Sciatic nerve (tissue), 2 donors: ENCODE measurements at places on chromosomes 2 and 18.

GRCh38 chr2:99984799-99985515 is 157.4 kb downstream of the AFF3 start:
- no peak for DNase-seq

GRCh38 chr2:120404941-120405758 is 59.2 kb downstream of the INHBB start:
- no peak for DNase-seq

GRCh38 chr18:71075147-71075546 is 786.3 kb downstream of the SOCS6 start:
- no peak for DNase-seq

DNA sequence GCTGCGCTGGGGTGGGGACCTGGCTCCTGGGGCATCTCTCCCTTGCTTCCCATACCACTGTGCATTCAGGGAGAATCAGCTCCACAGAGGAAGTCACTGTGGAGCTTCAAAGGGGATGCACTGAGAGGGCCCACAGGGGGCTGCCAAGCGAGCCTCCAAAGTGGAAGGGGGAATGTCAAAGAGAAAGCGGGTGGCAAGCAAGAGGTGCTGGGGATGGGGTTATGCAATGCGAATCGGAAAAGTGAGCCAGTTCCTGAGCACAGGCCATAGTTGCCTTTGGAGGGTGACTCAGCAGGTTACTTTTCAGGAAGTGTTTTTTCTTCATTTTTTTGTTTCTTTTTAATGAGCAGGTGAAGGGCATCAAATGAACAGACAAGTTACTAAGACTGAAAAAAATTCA is 17.6 kb downstream of the PMAIP1 start:
- no peak for DNase-seq

GRCh38 chr2:20107776-20108175 is 56.3 kb upstream of the LAPTM4A start:
- DNase-seq, result no peak

GRCh38 chr2:120953066-120953756 is 217.5 kb downstream of the GLI2 start:
- DNase-seq, result no peak

DNA sequence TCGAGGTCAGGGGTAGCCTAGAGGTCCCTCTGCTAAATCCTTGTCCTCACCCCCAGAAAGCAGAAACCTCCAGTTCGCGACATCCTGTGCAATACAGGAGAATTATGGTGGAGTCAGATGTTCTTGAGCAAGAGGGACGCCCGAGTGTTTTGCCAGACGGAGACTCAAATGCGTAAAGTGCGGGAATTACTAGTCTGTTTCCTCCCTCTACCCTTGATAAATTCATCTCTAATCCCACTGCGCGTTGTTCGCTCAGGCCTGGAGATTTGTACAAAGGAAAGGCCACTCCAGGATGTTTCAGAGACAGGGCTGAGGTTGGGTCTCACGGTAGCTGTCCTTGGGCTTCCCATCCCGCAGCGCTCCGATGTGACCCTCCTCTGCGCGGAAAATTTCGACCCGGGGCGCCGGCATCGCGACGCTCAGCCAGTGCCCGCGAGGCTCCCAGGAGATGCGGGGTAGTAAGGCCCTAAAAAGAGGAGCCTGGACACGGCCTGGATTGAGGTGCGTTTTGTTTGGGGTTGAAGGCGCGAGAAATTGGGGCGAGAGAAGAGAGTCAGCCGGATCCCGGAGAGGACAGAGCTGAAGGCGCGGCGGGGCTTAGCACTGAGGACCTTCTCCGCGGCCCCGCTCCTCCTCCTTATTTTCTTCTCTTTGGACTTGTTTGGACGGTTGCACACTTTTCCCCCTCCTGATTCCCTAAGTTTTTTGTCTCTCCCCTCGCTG is 2.6 kb upstream of the NEUROD1 start:
- no peak for DNase-seq

GRCh38 chr18:9755615-9756014 is 47.5 kb downstream of the RAB31 start:
- DNase-seq, result no peak

GRCh38 chr2:210617732-210618330 is 61.4 kb downstream of the CPS1 start:
- DNase-seq, result no peak
